Activated B cell treated with CpG ODN at 0.5 μM for 24 hours (primary cell): ENCODE measurements at places on chromosomes 13 and 19. TPM values are rescaled to one million over a fixed set of nuclear protein-coding genes. Genes with fewer than 3 reads are reported as not detected.

The APC2 gene
- 0.42 and 0.59 TPM in 2 replicates for total RNA-seq

The LIM2 gene
- not detected in 2 replicates for total RNA-seq

The VSTM1 gene
- total RNA-seq = not detected in 2 replicates

The CYP2A7 gene
- not detected in 2 replicates for total RNA-seq

The EPS8L1 gene
- 0.38 and 1.0 TPM in 2 replicates for total RNA-seq

The TRAPPC2B gene
- 9.7 and 10.2 TPM in 2 replicates for total RNA-seq

The ERICH4 gene
- not detected in 2 replicates for total RNA-seq

The TMEM238 gene
- 3.8 and 4.9 TPM in 2 replicates for total RNA-seq

The HPN gene
- total RNA-seq = not detected in 2 replicates

The MYBPC2 gene
- total RNA-seq = 1.1 and 1.4 TPM in 2 replicates

The RFPL4AL1 gene
- not detected in 2 replicates for total RNA-seq

The NXNL1 gene
- not detected in 2 replicates for total RNA-seq

The SPATA13 gene
- total RNA-seq = 10.6 and 11.8 TPM in 2 replicates

The TMPRSS9 gene
- not detected in 2 replicates for total RNA-seq

The TEX29 gene
- total RNA-seq = 0.35 and 0.54 TPM in 2 replicates

The SIAH3 gene
- total RNA-seq = not detected in 2 replicates

The TNNT1 gene
- total RNA-seq = not detected in 2 replicates

The UBE2L5 gene
- 0.24 and 0.42 TPM in 2 replicates for total RNA-seq

The CADM4 gene
- total RNA-seq = 0.95 TPM in 1 of 2 replicates, not detected in the other

The KRTDAP gene
- total RNA-seq = not detected in 2 replicates

The MCOLN1 gene
- 13.4 and 13.7 TPM in 2 replicates for total RNA-seq
